ENCODE measurements at places on chromosomes 12 and 14. TPM values are rescaled to one million over a fixed set of nuclear protein-coding genes. Genes with fewer than 3 reads are reported as not detected.

Gene TAS2R42
- not detected for total RNA-seq

- DNase-seq, result peak; percentile 54
Observed at GRCh38 chr12:19572920-19573558, 133.7 kb downstream of the AEBP2 start.

- DNase-seq, result no peak
Observed at GRCh38 chr12:48572326-48572725, 2.5 kb upstream of the LALBA start.

- no peak for DNase-seq
Observed at GRCh38 chr14:102058961-102059360, 27.9 kb downstream of the HSP90AA1 start.

Gene ASCL1
- total RNA-seq, result not detected

Gene KLRC4
- total RNA-seq, result not detected

Gene ACTR6
- total RNA-seq, result 38.0 TPM

GRCh38 chr12:13119826-13120225, 16.4 kb upstream of the GSG1 start:
- DNase-seq, result no peak

Data from activated naive CD4-positive, alpha-beta T cell treated with anti-CD3 and anti-CD28 coated beads for 36 hours (primary cell).